ENCODE measurements at places on chromosomes 12 and 14.
A peak's percentile ranks its signal among the peaks of the same experiment; 100 is the strongest.

- DNase-seq: no peak
These were observed 239.2 kb upstream of the FKBP4 start for GRCh38 chr12:2555487-2556082.

GRCh38 chr12:120586860-120587259 lies 5.7 kb upstream of the POP5 start:
- DNase-seq: no peak

DNA sequence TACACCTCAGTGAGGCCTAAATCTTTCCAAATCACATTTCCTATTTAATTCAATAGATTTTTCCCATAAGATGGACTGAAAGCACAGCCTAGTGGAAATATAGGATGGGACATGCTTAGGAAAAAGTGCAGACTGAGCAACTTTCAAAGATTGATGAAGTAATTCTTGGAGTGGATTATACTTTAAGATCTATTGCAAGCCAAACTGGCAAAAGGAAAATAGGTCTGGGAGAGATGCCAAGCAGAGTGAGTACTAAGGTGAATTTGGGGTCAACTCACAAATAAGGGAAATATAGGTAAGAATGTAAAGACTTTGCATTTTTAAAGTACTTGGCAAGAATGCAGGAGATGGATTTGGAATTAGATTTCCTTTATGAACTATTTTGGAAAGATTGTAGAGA lies 170.2 kb upstream of the FOXG1 start:
- DNase-seq: no peak

- no peak for DNase-seq
These were observed 14.0 kb downstream of the KCTD10 start for GRCh38 chr12:109462868-109463692.

- DNase-seq: no peak
These were observed 34.1 kb upstream of the SPTSSA start for GRCh38 chr14:34496007-34496678.

DNA sequence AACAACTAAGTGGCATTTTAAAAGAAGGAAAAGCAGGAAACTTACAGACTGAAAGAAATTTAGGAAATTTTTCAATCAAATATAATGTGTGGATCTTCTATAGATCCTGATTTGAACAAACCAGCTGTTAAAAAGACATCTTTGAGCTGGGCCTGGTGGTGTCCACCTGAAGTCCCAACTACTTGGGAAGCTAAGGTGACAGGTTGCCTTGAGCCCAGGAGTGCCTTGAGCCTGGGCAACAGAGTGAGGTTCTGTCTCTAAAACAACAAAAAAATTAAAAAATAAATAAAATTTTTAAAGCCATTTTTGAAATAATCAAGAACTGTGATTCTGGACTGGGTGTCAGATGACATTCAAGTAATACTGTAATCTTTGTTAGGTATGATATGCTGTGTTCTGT lies 7.0 kb downstream of the CKAP4 start:
- DNase-seq: no peak

DNA sequence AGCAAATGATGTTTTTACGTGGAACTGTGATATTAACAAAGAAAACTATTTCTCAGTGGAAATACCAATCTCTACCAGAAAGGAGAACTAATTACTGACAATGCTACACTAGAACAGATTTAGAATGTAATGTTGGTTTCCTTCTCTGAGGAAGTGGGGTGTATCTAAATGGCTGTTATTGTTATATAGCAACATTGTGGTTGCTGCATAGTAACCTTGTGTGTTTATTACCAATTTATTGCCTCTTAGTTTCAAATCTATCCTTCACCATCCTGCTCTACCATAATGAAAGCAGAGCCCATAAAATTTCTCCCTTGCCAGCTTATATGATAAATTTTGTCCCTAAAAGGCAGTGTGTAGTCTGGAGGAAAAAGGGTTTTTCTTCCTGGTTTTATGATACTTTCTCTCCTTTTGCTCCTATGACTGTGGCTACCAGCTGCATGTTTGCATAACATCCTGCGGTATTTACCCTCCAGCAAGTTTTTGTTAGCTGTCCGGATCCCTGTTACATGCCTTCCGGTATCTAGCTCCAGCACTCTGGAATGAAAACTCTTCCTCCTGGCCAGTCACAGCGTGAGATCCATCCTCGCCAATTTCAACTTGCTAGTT lies 5.7 kb upstream of the KLRK1 start:
- DNase-seq: peak; percentile 11

DNA sequence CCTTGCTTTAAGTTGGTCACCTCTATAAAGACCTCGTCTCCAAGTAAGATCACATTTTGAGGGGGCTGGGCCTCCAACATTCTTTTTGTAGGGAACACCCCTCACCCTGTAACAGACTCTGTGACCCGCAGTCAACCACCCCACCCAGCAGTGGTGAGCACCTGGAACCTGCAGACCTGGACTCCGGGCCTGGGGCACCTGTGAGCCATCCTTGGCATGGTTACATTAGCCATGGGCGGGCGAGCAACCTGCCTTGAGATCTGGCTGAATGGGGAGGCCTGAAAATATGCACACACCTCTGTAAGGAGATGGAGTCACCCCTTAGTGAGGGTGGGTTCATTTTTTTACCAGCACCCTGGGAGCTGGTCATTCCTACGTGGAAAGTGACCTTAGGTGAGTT lies 95.3 kb downstream of the RIMBP2 start:
- DNase-seq: no peak

GRCh38 chr12:131682510-131682895 lies 28.4 kb upstream of the SFSWAP start:
- DNase-seq: no peak

- DNase-seq: no peak
These were observed 17.0 kb upstream of the IL22 start for GRCh38 chr12:68270358-68270757.

GRCh38 chr12:101581190-101581589 lies 13.6 kb upstream of the MYBPC1 start:
- no peak for DNase-seq

GRCh38 chr14:78240567-78240966 lies 70.4 kb downstream of the NRXN3 start:
- peak; percentile 85 for DNase-seq

- DNase-seq: no peak
These were observed 1.7 kb upstream of the STRN3 start for GRCh38 chr14:31027847-31028246.

GRCh38 chr12:89072294-89073026 lies 279.8 kb downstream of the DUSP6 start:
- DNase-seq: no peak

DNA sequence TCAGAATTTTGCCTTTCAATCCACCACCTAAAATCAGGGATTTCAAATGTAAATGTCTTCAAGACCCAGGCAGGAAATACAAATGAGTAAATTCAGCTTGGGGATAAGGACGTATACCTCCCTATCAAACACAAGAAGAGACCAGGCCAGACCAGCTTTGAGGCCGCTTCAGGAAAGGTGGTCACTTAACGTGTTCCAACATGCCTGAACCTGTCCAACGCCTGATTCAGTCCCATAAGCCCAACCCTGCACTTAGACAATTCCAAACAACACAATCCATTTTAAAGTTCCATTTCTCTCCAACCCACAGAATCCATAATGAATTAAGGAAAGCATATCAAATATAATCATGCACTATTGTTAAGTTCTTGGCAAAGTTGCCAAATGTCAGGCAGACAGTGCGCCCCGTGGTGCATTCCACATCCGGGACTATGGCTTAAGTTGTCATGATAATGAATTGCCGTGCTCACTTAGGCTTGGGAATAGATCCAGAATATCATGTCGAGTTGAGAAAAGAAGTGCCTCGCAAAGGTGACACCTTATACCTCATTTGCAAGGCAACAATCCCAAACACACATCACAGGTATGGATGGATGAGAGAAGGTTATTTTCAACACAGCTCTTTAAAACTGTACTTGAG lies 35.5 kb downstream of the CCDC60 start:
- peak; percentile 100 for DNase-seq

DNA sequence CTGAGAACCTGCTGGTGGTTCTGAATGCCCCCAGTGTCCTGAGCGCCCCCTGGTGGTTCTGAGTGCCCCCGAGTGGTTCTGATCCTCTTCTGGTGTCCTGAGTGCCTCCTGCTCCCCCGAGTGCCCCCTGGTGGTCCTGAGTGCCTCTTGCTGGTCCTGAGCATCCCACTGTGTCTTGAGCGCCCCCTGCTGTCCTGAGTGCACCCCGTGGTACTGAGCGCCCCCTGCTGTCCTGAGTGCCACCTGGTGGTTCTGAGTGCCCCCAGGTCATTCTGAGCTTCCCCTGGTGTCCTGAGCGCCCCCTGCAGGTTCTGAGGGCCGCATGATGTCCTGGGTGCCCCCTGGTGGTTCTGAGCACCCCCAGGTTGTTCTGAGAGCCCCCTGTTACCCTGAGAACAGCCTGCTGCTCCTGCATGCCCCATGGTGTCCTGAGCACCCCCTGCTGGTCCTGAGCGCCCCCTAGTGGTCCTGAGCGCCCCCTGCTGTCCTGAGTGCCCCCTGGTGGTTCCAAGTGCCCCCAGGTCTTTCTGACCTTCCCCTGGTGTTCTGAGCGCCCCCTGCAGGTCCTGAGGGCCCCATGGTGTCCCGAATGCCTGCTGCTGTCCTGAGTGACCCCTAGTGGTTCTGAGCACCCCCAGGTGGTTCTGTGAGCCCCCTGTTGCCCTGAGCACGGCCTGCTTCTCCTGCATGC lies 1165.4 kb downstream of the TMEM121 start:
- no peak for DNase-seq

DNA sequence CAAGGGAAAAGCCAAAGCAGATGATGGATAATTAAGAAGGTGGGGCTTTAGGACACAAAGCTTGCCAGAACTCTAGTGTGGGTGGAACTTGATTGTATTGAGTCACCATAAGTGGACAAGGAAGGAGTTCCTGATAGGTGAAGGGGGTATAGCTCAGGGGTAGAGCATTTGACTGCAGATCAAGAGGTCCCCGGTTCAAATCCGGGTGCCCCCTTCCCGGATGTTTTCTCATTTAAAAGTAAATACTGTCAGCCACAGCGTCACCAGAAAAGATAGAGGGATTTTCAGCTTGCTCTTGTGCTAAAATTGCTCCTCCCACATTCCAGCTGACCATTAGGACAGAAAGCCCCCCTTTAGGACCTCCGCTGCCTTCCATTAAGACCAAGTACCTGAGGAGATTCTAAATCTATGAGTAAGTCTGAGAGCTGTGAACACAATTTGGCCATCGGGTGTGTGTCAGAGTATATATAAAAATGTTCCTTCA lies 36.6 kb downstream of the DCAF4 start:
- DNase-seq: no peak

DNA sequence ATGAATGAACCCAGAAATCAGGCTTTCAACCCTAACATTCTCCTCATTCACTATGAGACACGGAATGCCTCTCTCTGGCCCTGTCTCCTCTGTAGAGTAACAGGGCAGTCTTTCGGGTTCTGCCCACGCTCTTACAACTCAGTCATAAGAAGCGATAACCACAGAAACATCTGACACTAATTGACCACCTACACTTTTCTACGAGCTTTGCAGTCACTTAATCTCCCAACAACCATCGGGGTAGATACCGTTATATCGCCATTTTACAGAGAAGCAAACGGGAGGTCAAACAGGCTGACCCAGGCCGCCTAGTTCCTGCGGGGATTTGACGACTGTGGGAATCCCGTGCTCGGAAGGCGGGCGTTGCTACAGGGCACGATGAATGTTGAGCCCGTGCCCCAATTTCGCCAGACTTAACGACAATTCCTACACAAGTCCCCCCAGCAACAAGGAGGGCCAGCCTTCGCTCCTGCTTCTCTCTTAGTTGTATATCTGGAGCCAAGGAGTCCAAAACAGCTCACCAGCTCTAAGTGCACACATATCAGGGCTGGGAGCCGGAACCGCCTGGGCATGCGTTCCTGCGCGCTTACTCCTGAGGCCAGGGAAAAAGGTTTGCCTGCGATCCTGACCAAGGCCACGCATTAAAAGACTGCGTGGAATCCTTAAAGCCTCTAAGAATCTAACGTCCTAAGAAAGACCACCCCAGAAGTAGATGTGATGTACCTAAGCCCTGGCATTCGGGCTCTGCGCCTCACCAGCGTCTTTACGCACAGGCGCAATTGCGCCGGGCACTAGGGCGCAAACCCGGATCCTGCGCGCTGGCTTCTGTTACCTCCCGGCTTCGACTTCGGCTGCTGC lies 38.7 kb upstream of the TBX5 start:
- no peak for DNase-seq

DNA sequence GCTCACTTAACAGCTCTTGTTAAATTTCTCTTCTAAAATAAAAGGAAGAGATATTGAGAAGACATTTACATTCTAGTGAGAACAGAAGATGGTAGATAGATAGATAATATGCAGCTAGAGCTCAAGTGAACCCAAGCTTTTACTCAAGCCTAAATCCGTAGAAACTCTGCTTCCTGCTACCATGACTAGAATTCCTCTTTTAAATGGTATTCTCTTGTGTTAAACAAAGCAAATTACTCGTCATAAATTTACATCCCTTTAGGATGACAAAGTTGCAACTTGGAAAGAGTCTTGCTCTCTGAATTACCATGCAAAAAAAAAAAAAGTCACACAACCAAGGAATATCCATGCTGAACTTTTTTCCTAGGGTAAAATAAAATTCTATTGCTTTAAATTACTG lies 160.7 kb upstream of the LRFN5 start:
- DNase-seq: no peak

- DNase-seq: no peak
These were observed 5.0 kb upstream of the MIA2 start for GRCh38 chr14:39228509-39229221.

GRCh38 chr14:76391981-76392690 lies 16.2 kb downstream of the ESRRB start:
- DNase-seq: no peak

- no peak for DNase-seq
These were observed 117.2 kb upstream of the DIO3 start for GRCh38 chr14:101444116-101444515.

DNA sequence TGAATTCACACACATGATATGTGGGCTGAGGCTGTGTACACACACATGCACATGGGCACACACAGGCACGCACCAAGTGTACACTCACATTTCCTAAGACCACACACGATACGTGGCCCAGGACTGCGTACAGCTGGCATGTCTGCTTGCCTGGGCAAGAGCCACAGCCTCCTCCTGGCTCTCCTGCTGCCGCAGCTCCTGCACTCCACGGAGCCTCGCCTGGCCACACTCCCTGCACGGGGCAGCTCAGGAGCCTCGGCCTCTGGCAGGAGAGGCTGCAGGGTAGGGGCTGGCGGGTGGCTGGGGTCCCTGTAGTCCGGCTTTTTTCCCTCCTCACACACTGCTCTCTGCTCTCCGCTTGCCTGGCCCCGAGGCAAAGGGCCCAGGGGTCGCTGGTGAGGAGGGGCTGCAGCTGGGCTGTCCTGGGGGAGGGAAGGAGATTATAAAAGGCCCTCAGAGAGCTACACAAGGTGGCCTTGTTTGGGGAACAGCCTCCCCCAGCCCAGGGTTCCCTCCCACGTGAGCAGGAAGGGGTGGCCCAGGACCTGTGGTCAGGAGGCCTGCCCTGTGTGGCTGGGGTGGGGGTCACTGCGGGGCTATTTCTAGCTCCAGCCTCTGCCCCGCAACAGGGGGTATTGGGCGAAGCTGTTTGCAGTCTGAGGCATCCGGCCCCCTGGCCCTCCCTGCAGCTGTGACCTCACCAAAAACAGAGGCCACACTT lies 89.0 kb upstream of the SFSWAP start:
- no peak for DNase-seq

Measured in NCI-H1417 (cell line).